Activated CD4-positive, alpha-beta T cell treated with anti-CD3 and anti-CD28 coated beads, Interleukin-2, amount 50 U/mL, for 4 hours (primary cell): ENCODE measurements at places on chromosomes 3 and 15.

DNA sequence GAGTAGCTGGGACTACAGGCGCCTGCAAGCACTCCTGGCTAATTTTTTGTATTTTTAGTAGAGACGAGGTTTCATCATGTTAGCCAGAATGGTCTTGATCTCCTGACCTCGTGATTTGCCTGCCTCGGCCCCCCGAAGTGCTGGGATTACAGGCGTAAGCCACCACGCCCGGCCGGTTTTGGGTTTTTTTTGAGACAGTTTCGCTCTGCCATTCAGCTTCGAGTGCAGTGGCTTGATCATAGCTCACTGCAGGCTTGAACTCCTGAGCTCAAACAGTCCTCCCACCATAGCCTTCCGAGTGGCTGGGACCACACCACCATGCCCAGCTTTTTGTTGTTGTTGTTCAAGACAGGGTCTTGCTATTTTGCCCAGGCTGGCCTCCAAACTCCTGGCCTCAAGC lies 16.0 kb upstream of the SCAP start:
- no peak for DNase-seq

- DNase-seq: no peak
Measured at GRCh38 chr3:27022096-27022761, 347.0 kb downstream of the NEK10 start.

DNA sequence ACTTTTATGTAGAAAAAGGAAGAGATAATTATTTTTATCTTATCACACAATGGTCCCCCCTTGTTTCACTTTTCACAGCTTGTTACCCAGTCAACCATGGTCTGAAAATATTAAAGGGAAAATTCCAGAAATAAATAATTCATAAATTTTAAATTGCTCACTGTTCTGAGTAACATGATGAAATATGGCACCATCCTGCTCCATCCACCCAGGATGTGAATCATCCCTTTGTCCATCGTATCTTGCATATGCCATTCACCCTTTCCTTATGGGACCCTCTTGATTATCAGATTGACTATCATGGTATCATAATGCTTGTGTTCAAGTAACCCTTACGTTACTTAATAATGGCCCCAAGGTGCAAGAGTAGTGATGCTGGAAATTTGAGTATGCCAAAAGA lies 43.7 kb downstream of the ANKRD28 start:
- no peak for DNase-seq

DNA sequence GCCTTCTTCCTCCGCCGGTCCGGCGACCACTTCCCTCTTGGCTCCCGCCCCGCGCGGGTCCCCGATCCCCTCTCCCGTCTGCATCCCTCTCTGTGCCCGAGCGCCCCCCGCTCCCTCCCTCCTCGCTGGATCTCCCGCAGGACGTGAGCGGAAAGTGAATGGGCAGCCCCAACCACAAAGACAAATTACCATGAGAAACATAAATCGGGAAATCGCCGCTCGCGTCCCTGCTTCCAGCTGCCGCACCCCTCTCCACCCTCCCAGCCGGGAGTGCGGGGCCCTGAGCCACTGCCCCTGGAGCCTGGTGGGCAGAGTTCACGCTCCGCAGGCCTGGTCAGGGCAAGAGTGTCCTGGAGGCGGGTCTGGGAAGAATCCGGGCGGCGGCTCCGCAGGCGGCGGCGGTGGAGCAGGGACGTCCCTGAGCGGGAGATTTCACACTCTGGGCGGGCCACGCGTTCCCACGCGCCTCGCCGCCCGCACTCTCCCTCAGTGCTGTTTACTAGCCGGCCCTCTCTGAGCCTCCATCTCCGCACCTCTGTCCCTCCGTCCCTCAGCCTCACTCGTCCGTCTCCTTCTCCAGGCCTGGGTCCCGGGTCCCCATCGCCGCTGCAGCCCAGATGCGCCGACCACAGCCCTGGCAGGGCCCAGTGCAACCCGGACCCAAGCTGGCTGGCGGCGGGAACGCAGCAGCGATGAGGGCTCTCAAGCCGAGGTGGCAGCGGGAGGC lies 835 bp downstream of the SEMA5B start:
- no peak for DNase-seq

GRCh38 chr15:85947021-85947420 lies 132.7 kb upstream of the AGBL1 start:
- DNase-seq: no peak

- DNase-seq: no peak
Measured at GRCh38 chr15:63250312-63250965, 27.0 kb upstream of the APH1B start.

DNA sequence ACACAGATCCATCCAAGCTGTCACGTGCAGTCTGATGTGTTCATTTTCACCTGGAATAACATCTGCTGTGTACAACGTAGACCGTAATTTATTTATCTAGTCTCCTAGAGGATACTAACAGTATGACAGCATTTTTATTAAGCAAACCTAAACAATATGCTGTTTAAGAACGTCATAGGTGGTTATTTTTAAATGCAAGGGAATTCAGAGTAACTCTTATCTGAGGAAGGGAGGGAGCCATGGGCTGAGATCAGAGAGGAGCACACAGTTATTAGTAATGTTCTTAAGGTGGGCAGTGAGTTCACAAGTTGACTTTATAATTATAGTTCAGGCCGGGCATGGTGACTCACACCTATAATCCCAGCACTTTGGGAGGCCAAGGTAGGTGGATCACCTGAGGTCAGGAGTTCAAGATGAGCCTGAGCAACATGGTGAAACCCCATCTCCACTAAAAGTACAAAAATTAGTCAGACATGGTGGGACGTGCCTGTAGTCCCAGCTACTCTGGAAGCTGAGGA lies 193.6 kb downstream of the UACA start:
- no peak for DNase-seq

DNA sequence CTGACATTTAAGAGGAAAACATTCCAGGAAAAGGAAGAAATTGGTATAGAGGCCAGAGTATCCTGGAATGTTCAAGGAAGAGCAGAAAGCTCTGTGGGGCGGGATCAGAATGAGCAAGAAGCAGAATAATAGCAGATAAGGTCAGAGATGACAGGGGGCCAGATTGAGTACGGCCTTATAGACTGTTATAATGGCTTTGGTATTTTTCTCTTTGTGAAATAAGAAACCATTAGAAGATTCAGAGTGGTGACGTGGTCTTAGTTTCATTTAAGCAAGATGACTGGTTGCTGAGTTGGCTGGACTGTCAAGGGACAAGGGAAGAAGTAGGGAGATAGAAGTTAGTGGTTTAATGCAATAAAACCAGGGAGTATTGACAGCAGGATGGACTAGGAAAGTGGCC lies 218.3 kb upstream of the SOX2 start:
- no peak for DNase-seq

- DNase-seq: no peak
Measured at GRCh38 chr3:121667333-121667732, 6.6 kb upstream of the HCLS1 start.

GRCh38 chr15:85976986-85977385 lies 102.7 kb upstream of the AGBL1 start:
- DNase-seq: no peak

DNA sequence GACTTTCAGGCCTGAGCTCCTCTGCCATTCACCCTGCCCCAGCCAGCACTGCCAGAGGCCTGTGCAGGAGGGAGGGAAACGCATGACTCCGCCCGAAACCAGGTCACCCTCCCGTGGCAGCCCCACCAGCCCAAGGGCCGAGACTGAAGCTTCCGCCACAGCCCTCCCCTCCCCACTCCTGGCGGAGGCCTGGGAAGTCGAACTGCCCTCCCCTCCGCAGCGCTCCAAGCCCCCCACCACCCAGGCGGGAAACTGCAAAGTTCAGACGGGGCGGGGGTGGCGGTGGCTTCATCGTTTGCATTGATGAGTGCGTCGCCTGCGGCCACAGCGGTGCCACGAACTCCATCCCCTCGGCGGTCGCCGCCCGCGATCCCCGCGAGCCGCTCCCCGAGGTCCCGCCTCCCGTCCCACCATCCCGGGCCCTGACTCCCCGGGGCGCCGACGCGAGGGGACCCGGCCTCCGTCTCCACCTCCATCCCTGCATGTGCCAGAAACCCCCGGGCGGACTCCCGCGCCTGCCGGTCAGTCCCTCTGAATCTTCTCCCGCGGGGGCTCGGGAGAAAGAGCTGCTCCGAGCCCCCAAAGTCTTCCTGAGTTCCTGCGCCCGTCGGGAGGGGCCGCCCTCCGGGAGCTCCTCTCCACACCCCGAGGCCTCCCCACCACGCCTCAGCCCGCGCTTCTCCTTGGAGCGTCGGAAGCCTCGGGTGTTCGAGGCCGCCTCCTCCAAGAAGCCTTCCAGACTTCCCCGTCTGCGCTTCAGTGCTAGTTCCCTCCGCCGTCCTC lies 698 bp downstream of the MELTF start:
- no peak for DNase-seq

DNA sequence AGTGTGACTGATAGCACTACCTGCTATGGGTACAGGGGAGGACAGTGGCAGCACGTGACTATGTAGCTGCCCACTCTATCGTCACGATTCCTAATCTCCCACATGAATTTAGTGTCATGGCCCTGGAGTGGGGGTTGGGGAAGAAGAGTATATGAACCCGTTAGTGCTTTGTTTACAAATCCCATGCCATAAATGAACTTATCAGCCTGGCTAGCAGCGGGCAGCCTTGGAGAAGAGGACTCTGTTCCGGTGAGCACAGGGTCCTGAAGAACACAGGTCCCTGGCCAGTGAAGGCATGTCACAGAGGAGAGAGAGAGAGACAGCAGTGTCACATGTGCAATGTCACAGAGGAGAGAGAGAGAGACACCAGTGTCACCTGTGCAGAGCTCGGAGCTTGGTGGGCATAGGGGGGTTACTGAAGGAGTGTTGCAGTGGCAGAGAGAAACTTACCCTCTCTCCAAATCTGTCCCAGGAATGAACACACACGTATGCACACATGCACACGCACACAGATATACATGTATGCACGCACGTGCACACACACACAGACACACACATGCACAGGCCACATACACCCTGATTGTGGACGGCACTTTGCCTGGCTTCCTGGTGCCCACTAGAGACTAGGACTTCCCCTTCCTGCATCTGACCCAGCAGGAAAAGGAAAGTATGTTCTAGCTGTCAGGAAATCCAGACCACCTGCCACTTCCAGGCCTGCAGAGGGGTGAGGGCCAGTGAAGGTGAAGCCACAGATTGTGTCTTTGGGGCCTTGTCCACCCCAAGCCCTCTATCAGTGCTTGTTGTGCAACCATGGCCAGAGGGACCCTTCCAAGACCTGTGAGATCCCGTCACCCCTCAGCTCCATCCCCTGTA lies 26.3 kb downstream of the ITGA11 start:
- DNase-seq: no peak

GRCh38 chr3:35305406-35305805 lies 333.9 kb upstream of the ARPP21 start:
- no peak for DNase-seq

DNA sequence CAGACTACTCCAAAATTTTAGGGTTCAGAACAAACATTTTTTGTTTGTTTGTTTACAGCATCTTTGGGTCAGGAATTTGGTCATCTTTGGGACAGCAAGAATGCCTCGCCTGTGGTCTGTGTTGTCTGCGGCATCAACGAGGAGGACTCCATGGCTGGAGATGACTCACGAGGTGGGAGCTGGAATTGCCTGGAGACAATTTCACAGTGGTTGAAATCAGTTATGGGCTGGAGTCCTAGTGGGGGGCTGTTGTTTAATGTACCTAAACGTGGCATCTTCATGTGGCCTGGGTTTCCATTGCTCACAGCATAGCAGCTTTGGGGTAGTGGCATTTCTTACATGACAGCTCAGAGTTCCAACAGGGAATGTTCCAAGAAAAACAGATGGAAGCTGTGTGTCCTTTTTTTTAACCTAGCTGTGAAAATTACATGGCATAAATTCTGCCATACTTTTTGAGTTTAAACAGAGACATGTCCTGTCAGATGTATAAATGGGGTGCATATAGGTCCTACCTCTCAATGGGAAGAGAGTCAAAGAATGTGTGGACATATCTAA lies 507.3 kb upstream of the CBLB start:
- DNase-seq: no peak

DNA sequence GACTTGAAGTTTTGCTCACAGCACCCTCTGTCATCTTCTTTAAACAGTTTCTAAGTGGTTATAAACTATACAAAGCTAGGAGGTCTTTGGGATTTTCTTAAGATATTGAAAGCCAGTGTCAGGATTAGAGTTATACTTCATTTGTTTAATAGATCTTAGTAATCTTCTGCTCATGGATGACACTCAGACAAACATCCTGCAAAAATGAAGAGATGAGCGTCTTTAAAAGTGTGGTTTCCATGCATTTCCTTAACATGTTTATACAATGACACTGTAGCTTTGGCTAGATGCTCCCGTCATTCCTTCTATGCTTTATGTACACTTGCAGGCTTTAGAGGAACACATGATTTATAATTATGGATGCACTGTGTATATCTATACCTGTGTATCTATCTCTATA lies 182.2 kb downstream of the NAALADL2 start:
- DNase-seq: no peak

DNA sequence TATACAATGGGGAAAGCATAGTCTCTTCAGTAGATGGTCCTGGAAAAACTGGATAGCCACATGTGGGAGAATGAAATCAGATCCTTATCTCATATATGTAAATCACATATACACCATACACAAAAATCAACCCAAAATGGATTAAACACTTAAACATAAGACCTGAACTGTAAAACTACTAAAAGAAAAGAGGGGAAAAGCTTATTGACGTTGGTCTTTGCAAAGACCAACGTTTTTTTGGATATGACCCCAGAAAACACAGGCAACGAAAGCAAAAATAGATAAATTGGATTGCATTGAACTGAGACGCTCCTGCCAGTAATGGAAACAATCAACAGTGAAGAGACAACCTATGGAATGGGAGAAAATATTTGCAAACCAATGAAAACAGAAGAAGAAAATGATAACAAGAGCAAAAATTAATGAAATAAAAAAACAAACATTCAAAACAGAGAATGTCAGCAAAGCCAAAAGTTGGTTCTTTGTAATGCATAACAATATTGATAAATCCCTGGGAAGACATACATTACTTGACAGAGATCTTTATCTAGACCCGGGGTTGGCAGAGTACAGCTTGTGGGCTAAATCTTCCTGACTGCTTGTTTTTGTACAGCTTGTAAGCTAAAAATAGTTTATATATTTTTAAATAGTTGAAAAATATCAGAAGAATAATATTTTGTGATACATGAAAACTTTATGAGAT lies 86.9 kb downstream of the NEO1 start:
- no peak for DNase-seq

- DNase-seq: no peak
Measured at GRCh38 chr3:119529883-119530282, 29.5 kb downstream of the CD80 start.

- DNase-seq: no peak
Measured at GRCh38 chr15:53193149-53193548, 403.0 kb upstream of the ONECUT1 start.

DNA sequence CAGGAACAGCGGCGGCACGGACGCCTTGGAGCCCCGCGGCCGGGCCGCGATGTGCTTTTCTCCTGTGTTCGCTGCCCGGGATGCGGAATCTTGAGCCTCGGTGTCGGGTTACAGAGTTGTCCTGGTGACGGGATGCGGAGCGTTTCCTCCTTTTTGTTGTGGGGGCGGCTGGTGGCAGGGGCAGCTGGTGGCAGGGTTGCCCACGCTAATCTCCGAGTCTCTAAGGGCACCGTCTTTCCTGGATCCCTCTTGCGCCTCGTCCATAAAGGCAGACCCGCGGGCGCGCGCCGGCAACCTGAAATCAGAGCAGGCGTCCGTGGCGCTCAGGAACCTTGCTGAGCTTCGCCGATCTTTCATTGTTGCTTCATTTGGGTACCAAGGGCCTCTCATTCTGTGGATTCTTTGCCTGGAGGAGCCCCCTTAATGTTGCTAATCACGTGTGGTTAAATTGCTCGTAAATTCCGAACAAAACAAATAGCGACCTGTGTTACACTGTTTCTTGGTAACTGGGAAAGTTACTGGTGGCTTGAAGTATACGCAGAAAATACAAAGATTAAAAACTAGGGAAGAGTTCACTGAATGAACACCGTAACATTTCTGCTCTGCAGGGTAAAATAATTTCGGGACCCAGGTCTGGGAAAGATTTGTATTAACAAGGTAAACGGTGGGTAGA lies 844 bp upstream of the PFN2 start:
- DNase-seq: peak; percentile 20
